ENCODE measurements at places on chromosomes 5 and 9.

- DNase-seq = no peak
These were observed 27.7 kb downstream of the CDH9 start for GRCh38 chr5:27010646-27011045.

GRCh38 chr5:114504560-114504959, 142.7 kb downstream of the KCNN2 start:
- DNase-seq = no peak

GRCh38 chr9:129166623-129167557, 11.2 kb downstream of the IER5L start:
- peak; percentile 85 for DNase-seq

- DNase-seq = no peak
These were observed 36.6 kb upstream of the ZNF366 start for GRCh38 chr5:72543811-72544210.

DNA sequence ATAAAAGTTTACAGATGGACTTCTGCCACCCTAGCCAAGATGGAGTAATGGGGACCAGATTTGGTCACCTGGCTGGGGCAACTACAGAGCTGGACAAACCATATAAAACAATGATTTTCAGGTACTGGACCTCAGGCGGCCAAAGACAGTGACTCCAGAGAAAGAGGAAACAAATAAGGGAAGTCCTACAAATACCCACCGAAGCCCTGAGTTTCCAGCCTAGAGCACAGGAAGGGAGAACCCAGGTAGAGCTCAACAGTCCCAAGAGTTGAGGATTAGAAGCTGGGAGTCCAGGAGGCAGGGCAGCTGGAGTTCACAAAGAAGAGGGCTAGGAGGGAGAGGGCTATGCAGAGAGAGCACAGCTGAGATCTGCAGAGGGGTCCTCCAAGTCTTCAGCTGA, 106.7 kb upstream of the NR5A1 start:
- DNase-seq = no peak

Data from NCI-H510A treated with DMSO at 0.1 percent for 48 hours (cell line).